ENCODE measurements at places on chromosomes 2 and 18.
A peak's percentile ranks its signal among the peaks of the same experiment; 100 is the strongest.

- no peak overlapping the region for H3K4me3 ChIP-seq
- no peak for DNase-seq
Measured at GRCh38 chr2:19474128-19474527, 115.7 kb upstream of the OSR1 start.

- H3K27ac ChIP-seq: no peak overlapping the region
- H3K4me3 ChIP-seq: no peak overlapping the region
- no peaks in the 10 kb centered on the region for H3K4me1 ChIP-seq
- no peaks in the 10 kb centered on the region for H3K36me3 ChIP-seq
- H3K27me3 ChIP-seq: no peaks in the 10 kb centered on the region
Measured at GRCh38 chr2:151361674-151362370, 4.4 kb downstream of the TNFAIP6 start.

DNA sequence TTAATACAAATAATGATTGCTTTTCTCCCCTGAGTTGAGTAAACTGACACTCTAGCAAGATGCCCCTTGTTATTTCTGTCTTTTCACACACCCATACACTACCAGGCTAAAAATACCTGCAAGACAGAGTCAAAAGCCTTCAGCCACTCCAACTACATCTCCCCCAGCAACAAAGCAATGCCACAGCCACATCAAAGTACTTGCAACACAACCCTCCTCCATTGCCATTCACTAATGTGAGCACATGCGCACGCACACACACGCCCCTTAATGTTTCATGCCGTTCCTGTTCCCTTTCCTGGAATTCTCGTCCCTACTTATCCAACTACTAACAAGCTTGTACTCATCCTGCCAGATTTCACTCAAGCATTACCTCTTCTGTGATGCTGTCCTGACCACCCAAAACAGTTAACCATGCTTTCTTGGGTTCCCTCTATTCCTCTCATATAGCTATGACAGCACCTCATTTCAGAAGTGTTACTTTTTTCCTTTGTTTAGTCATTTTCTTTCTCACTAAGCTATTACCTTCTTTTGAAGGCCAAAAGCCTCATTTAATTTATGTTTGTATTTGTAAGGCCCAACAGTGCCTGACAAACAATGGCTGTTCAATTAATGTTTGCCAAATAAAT is 29.6 kb downstream of the SLC25A12 start:
- DNase-seq: no peak
- H3K4me1 ChIP-seq: no peaks in the 10 kb centered on the region
- no peaks in the 10 kb centered on the region for H3K36me3 ChIP-seq
- H3K27ac ChIP-seq: no peak overlapping the region
- H3K27me3 ChIP-seq: no peaks in the 10 kb centered on the region

DNA sequence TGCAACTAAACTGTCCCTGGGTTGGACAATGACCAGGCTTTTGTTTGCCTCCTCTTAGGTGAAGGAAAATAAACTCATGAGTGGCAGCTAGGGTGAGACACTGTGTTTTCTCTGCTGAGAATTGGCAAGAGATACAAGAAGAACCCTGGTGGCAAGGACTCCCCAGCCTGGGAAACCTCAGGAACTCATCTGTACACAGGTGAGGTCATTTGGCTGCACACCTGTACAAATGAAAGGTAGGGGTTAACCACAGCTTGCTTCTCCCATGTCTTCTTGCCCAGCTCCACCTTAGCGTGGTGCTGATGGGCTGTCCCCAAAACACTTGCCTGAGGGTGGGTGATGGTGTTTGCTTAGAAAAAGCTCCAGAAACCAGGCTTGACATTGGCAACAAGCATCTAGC is 97.2 kb upstream of the FAM136A start:
- H3K4me3 ChIP-seq: no peak overlapping the region
- H3K36me3 ChIP-seq: no peaks in the 10 kb centered on the region
- H3K4me1 ChIP-seq: no peaks in the 10 kb centered on the region
- no peaks in the 10 kb centered on the region for H3K27me3 ChIP-seq
- H3K27ac ChIP-seq: no peak overlapping the region
- no peak for DNase-seq

DNA sequence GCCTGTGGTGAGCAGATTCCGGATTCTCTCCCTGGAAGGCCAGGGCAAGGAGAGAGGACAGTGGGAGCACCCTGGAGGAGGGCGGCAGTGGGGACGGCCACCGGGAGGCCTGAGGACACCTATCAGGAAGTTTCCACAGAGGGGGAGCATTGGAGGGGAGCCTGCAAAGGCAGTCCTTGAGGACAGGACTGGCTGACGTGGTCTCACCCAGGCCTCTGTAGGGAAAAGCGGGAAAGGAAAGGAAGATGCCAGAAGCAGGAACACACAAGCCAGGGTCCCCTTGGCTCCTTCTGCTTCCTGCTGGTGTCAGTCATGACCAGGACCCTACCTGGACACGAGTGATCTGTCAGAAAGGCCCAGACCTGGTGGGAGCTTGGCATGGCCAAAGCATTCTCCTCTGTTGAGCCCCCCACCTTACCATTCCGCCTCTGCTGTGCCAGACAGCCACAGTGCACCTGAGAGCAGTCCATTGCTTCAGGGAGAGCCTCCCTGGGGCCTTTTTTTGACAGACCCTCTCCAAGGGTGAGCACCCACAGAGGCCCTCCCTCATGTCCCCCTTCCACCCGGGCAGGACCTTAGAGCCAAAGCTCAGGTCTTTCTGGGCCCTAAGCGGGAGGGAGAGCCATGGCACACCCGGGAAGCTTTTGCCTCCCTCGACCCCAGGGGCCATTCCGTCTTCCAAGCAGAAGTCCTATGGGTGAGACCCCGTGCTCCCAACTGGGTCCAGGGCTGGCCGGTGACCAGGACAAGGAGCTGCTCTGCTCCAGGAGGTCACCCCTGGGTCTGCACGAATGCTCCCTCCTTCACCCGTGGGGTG is 333.1 kb downstream of the DYSF start:
- no peaks in the 10 kb centered on the region for H3K4me1 ChIP-seq
- no peak overlapping the region for H3K27ac ChIP-seq
- DNase-seq: no peak
- no peak overlapping the region for H3K4me3 ChIP-seq
- no peaks in the 10 kb centered on the region for H3K36me3 ChIP-seq
- no peaks in the 10 kb centered on the region for H3K27me3 ChIP-seq

DNA sequence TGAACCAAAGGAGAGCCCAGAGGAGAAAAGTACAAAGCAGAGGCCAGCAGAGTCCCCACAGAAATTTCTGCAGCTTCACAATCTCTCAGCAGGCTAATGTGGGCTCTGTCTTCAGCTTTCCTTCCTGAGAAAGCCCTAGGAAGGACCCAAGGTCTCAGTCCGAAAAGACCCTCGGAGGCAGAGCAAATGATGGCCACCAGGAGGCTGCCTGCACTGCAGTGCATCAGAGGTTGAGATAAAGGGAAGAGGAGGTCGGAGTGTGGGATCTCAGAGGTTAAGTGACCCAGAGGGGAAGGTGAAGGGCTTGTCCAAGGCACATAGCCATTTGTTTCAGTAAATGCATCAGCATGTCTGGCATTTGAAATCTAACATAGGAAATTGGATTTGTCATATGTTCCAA is 299.1 kb upstream of the SLC14A2 start:
- H3K4me3 ChIP-seq: no peak overlapping the region
- no peak overlapping the region for H3K27ac ChIP-seq
- peaks cover 7% of the 10 kb centered on the region for H3K4me1 ChIP-seq
- no peak for DNase-seq
- no peaks in the 10 kb centered on the region for H3K27me3 ChIP-seq

DNA sequence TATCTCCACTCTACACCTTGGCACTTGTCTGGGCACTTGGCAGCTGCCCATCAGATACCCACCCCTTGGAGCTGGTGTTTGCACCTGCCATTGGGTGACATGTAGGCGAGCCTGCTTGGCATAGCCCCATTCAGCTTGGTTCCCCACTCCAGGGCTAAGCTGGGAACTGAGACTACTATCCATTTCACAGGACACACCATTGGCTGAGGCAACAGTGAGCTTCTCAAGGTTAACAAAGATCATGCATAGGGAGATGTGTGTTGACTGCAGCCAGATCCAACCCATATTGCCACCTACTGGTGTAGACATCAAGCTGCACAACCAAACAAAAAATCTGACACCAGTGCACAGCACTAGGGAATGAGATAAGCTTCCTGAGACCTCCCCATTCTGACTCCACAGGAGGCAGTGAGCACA is 1389.8 kb upstream of the TMEFF2 start:
- H3K36me3 ChIP-seq: no peaks in the 10 kb centered on the region
- no peaks in the 10 kb centered on the region for H3K4me1 ChIP-seq
- no peak overlapping the region for H3K27ac ChIP-seq
- no peak overlapping the region for H3K4me3 ChIP-seq
- no peak for DNase-seq
- no peaks in the 10 kb centered on the region for H3K27me3 ChIP-seq

DNA sequence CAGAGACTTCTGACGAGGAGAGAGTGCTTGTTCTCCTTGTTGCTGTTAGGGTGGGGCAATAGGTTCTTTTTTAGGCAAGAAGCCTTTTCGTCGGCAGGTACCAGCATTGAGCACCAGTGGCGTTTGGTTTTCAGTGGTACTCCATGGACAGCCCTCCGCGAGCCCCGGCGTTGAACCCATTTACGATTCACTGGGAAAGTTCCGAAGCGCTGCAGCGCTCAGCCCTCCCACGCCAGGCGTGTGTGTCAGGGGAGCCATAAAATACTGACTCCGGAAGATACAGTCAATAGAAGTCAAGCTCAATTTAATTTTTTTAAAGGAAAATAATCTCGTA is 494 bp upstream of the ROCK1 start:
- peaks cover 11% of the 10 kb centered on the region for H3K4me1 ChIP-seq
- DNase-seq: no peak
- H3K27ac ChIP-seq: peak overlapping the region; percentile 82
- no peaks in the 10 kb centered on the region for H3K36me3 ChIP-seq
- no peaks in the 10 kb centered on the region for H3K27me3 ChIP-seq
- peak overlapping the region; percentile 93 for H3K4me3 ChIP-seq

GRCh38 chr2:180761224-180761623 is 219.2 kb upstream of the UBE2E3 start:
- no peak overlapping the region for H3K27ac ChIP-seq
- no peaks in the 10 kb centered on the region for H3K4me1 ChIP-seq
- H3K36me3 ChIP-seq: no peaks in the 10 kb centered on the region
- no peak for DNase-seq
- no peak overlapping the region for H3K4me3 ChIP-seq
- H3K27me3 ChIP-seq: no peaks in the 10 kb centered on the region

- no peak overlapping the region for H3K4me3 ChIP-seq
- H3K4me1 ChIP-seq: peaks cover 3% of the 10 kb centered on the region
- H3K27me3 ChIP-seq: no peaks in the 10 kb centered on the region
- no peak overlapping the region for H3K27ac ChIP-seq
Measured at GRCh38 chr2:240846873-240847595, 21.6 kb upstream of the AGXT start.

DNA sequence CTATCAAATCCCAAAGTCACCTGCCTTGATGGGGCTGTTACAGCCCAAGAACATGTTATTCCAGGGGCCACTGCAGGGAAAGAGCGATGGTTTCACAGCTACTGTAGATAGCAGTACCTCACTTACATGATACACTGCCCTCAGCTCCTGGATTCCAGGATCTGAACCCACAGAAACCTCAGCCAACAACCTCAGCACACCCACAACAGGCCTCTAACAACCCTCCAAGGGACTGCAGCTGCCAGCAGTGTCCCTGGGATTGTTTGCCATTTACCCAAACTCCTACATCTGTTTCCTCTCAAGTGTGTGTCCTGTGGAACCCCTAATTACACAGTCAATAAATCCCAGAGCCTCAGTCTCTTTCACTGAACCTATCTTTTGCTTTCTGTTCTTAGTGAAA is 28.2 kb downstream of the OSBPL1A start:
- H3K4me1 ChIP-seq: no peaks in the 10 kb centered on the region
- no peak for DNase-seq
- no peak overlapping the region for H3K4me3 ChIP-seq
- no peaks in the 10 kb centered on the region for H3K36me3 ChIP-seq
